ENCODE measurements at places on chromosomes 3 and 15.

DNA sequence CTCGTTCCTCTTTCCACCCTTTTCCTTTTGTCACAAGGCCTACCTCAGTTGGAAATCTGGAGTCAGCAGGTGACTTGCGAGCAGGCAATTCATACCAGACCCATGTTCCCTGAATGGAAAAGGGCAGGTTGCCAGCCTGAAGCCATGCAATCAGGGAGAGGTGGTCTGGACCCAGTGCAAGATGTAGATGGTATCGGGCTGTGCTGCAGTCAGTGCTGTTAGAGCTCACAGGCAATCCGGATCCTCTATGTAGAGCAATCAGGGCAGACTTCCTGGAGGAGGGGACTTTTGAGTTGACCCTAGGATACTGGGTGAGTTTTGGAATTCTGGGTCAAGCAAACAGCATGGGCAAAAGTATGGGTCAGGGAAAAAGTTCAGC is 18.9 kb downstream of the LOXL1 start:
- no peak for DNase-seq

GRCh38 chr3:111728566-111728935 is 130.5 kb upstream of the PHLDB2 start:
- DNase-seq, result no peak

- DNase-seq, result no peak
Observed at GRCh38 chr3:52829906-52830463, 487 bp downstream of the ITIH4 start.

DNA sequence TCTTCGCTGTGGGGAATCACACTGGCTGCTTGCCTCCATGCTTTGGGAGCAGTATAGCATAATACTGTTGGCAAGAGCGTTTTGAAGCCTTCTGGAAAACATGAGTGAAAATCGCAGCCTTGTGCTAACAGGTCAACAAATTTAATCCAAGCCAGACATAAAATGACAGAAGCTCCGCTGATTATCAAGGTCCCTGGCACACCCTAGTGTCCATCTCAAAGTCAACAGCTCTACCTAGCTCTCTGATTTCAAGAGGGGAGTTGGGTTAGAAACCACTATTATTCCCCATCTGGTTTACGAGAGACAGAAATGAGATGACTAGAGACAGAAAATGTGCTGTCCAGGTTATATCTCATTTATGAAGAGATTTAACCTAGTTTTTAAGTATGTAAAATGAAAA is 73.6 kb upstream of the MDFIC2 start:
- no peak for DNase-seq

DNA sequence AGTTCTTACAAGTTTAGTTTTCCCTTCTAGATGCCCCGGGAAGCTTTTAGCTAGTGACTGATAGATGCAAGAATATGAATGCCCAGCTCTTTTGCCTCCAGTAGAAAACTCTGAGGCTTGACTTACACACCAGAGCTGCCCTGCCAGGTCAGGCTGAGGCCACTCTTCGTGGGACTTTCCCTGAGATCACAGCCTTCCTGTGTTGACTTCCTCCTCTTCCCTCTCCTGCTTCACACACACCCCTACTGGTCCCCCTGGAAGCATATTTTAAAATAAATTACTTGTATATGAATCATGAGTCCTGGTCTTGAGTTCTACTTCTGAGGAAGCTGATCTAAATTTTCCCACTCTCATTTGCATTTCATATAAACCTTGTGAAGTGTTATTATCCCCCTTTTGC is 413.7 kb downstream of the PDCD6IP start:
- DNase-seq, result no peak

All from stimulated activated CD8-positive, alpha-beta memory T cell treated with anti-CD3 and anti-CD28 coated beads, Interleukin-7, amount 100 ng/mL, for 1 hour (primary cell).